Umbilical cord (tissue), 2 donors: ENCODE measurements at places on chromosomes 2 and 18.

DNA sequence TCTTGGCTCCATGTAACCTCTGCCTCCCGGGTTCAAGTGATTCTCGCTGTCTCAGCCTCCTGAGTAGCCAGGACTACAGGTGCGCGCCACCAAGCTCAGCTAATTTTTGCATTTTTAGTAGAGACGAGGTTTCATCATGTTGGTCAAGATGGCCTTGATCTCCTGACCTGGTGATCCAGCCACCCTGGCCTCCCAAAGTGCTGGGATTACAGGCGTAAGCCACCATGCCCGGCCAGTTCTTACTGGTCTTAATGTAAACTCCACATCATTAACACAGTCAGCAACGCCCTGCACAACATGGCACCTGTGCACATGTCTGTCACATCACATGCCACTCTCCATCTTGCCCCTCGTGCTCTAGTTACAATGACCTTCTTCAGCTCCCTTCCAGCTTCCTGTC, 5.8 kb upstream of the KIF3C start:
- no peak for DNase-seq

- no peak for DNase-seq
Measured at GRCh38 chr2:207833251-207833751, 63.6 kb upstream of the FZD5 start.

- no peak for DNase-seq
Measured at GRCh38 chr2:45470531-45470930, 140.5 kb downstream of the SRBD1 start.

GRCh38 chr18:63141778-63142176, 177.8 kb downstream of the BCL2 start:
- DNase-seq: no peak

DNA sequence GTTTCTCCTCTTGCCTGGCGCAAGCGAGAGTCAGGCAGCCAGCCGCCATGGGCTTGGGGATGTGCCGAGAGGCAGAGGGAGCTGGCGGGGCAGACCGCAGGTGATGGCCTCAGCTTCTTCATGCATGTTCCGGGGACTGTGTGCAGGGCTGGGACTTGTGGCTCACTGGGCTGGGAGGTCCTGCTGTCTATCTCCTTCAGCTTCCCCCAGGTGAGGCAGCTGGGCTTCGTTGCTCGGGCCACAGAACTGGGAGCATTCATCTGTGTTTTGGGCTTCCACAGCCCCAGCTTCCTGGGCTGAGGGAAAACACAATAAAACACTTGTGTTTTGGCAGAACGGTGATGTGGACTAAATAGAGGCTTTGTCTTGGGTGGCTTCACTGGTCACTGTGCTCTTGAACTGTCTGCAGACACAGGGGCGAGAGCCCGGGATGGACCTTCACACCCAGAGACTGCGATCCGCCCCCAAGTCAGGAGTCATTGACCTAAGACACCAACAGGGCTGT, 93.5 kb downstream of the DYSF start:
- no peak for DNase-seq

DNA sequence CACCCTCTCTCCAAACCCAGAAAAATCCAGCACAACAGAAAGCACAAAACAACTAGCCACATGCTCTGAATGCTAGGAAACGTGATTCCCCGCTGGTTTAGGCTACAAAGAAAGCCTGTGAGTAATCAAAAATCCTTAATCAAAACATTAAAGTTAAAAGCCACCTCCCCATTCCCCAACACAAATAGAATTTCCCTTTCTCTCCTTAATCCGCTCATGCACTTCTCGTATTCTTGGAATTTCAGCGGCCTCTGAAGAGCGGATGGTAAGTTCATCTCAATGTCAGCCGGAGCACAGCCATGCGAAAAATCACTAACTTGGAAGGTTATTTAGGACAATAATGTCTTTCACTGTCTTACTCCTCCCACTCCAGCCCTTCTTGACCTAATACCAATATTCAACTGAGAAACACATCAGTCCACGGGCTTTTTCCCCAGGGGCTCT, 126.7 kb downstream of the OSBPL1A start:
- peak; percentile 46 for DNase-seq

- no peak for DNase-seq
Measured at GRCh38 chr2:127604986-127605385, 41.0 kb upstream of the GPR17 start.

GRCh38 chr2:71801969-71802368, 345.7 kb downstream of the CYP26B1 start:
- peak; percentile 64 for DNase-seq

DNA sequence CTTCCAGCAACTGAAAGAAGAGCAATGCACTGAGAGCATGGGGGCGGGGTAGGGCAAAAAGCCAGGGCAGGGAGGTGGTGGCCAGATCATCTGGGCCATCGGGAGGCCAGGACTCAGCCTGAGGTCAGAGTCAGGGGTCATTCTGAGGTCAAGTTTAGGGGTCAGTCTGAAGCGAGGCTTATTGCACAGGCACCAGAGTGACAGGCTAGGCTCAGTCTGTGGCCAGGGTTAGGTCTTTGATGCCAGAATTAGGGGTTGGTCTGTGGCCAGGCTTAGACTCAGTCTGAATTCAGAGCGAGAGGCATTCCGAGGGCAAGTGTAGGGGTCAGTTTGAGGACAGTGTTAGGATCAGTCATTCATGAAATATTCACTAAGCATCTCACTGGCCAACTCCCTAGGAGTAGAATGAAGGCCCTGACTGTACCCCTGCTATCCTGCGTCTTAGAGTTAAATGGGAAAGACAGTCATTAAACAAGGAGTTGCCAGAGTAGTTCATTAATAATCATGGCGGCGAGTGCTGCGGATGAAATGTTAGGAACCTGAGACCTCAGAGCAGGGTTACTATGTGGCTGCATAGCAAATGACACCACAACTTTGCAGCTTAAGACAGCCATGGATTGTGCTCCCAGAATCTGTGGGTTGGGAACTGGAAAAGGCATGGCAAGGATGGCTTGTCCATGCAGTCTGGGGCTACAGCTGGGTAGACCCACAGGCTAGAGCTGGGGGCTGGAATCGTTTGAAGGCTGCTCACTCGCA, 198.7 kb downstream of the CYP26B1 start:
- no peak for DNase-seq

GRCh38 chr2:42900289-42900891, 108.0 kb upstream of the HAAO start:
- DNase-seq: peak; percentile 73

GRCh38 chr18:48771641-48772375, 179.0 kb downstream of the SMAD7 start:
- peak; percentile 60 for DNase-seq

DNA sequence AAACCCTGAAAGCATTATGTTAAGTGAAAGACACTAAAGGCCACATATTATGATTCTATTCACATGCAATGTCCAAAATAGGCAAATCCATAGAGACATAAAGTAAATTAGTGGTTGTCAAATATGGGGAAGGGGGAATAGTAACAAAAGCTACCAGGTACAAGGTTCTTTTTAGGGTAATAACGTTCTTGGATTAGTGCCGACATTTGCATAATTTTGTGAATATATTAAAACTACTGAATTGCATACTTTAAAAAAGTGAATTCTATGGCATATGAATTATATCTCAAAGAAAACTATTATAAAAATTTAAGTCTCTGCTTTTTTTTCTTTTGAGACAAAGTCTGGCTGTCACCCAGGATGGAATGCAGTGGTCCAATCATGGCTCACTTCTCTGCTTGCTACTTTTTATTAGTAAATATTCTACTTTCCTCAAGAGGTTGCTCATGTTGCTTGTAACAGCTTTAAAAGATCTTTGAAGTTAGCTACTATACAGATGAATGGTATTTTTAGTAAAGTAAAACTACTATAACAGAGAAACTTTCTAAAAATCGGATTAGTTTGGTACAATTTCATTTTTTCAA, 2.5 kb downstream of the SESTD1 start:
- peak; percentile 26 for DNase-seq

GRCh38 chr2:54524226-54524991, 68.3 kb downstream of the SPTBN1 start:
- DNase-seq: peak; percentile 69

DNA sequence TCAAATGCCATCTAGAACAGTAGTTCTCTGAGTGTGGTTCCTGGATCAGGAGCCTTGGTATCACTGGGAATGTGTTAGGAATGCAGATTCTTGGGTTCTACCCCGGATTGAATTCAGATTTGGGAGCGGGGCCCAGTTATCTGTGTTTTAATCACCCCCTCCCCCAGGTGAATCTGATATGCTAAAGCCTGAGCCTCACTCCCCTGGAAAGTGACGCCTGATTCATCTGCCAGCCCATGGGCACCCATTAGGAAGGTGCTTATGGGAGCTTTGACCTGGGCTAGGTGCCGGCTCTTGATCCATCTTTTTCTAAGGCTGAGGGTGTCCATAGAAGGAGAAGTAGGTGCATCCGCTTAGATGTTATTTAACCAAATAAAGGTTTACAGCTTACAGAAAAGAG, 199.4 kb downstream of the NEDD4L start:
- DNase-seq: no peak

GRCh38 chr2:6683516-6683915, 182.2 kb downstream of the CMPK2 start:
- DNase-seq: no peak

GRCh38 chr2:76692908-76693307, 829.3 kb downstream of the LRRTM4 start:
- DNase-seq: no peak

DNA sequence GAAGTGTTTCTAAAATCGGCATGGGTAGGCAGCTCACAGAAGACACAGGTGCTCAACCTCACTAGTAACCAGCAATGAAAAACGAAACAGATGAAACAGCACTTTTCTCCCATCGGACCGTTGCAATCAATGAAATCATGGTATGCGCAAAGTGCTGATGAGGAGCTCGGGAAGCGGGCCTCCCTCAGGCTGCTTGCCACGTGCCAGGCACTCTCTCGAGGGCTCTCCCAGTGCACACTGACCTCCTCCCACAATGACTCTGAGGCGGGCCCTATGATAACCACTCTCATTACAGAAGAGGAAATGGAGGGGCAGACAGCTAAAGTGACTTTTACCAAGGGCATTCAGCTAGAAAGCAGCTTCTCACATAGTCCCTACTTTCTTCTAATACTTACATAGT, 3.8 kb upstream of the ANKRD23 start:
- no peak for DNase-seq

GRCh38 chr2:126586317-126586716, 69.6 kb upstream of the GYPC start:
- DNase-seq: no peak

GRCh38 chr2:20479835-20480234, 33.0 kb downstream of the RHOB start:
- DNase-seq: no peak

GRCh38 chr18:31120594-31120993, 18.4 kb upstream of the DSC2 start:
- DNase-seq: no peak

DNA sequence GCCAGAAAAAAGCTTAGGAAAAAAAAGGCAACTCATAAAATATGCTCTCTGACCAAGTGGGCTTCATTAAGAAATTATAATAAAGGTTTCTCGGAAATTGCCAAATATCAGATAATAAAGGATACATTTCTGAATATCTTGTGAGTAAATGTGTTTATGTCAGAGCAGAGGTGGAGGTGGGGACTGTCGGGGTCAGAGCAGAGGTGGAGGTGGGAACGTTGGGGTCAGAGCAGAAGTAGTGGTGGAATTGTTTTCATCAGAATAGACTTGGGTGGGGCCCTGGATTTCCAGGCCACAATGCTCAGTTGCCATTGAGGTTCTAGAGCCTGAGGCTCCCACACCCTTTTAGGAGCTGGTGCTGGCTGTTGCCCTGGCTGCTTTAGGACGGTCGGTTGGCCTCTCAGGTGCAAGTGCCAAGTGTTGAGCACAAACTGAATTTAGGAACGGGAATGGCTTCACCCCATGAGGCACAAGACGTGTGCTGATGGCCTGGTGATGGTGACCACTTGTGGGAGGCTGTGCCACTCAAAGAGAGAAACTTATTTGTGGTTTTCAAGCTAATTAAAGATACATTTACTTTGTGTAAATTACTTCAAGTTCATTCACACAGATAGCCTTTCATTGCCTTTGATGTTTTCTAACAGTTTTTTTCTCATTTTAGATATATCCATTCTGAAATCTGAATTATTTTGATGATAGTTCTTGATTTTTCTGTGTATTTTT, 131.5 kb downstream of the ATP9B start:
- peak; percentile 32 for DNase-seq

DNA sequence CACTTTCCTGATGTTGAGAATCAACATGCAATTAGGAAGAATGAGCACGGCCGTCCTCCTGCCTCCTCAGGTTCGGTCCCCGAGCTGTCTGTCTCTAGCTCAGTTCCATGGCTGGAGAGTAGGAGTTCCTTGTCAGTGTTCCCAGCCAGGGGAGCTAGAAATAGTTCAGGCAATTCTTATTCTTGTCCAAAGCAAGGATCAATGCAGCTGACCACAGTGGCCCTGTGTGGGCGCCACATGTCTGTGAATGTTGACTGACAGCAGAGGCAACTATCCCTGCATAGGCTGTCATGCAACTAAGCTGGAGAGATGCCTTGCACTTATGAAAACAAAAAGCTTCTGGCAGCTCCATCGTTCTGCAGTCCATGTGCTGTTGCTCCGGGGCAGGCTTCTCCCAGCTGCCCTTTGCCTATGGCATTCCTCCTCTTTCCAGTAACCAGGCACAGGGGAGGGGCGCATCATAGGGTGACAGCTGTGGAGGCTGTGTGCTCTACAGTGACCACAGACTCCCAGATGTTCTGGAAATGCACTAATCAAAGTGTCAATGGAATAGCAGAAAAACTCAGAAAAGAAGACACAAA, 58.7 kb downstream of the PDCL3 start:
- DNase-seq: no peak

DNA sequence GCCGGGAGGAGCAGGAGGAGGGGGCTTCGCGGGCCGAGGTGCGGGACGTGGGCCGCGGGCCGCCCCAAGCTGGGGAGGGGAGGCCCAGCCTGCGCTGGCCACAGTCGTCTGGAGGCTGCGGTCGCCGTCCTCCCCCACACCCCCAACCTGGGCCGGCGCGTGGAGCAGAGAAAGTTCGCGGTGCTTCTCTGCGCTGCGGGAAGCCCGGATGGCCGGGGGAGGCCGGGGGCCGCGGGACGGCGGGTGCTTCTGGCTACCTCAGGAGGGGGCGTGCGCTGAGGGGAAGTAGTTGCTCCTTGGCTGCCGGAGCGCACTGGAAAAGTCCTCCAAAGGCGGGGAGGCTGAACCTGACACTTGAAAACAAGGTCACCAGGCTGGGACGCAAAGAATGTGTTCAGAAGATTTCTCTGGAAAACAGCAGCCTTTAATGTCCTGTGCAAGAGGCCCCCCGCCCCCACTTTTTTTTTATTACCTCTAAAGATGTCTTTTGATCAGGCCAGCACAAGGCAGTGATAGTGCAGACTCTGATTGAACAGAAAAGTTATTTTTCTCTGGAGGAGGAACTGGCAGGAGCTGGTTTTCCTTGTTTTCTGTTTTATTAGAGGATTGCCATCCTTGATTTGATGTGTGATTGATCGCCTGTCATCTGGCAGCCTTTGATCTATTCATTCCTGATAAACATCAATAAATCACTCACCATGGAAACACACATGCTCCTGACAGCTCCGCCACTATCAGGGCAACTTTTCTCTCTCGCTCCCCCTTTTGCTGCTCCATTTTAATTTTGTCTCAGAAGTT, 1.6 kb downstream of the TSHZ1 start:
- DNase-seq: peak; percentile 61
